ENCODE measurements at places on chromosomes 16 and 17. TPM values are rescaled to one million over a fixed set of nuclear protein-coding genes. Genes with fewer than 3 reads are reported as not detected.

DNA sequence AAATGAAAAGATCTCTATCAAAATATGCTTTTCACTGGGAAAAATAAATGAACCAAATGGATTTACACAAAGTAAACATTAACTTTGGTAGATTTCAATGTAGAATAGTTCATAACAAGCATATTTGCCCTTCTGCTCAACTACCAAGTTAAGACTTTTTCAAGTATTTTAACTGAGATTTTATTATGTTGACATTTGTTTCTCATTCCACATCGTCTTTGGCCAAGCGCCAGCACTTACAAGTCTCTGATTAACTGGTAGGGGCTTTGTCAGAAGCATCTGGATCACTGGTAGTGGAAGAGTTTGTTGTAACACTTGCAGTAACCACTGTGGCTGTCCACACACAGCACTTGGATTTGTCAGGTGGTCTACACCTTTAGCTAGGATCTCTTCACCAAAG, 22.9 kb downstream of the SLFN12L start:
- DNase-seq, result no peak

DNA sequence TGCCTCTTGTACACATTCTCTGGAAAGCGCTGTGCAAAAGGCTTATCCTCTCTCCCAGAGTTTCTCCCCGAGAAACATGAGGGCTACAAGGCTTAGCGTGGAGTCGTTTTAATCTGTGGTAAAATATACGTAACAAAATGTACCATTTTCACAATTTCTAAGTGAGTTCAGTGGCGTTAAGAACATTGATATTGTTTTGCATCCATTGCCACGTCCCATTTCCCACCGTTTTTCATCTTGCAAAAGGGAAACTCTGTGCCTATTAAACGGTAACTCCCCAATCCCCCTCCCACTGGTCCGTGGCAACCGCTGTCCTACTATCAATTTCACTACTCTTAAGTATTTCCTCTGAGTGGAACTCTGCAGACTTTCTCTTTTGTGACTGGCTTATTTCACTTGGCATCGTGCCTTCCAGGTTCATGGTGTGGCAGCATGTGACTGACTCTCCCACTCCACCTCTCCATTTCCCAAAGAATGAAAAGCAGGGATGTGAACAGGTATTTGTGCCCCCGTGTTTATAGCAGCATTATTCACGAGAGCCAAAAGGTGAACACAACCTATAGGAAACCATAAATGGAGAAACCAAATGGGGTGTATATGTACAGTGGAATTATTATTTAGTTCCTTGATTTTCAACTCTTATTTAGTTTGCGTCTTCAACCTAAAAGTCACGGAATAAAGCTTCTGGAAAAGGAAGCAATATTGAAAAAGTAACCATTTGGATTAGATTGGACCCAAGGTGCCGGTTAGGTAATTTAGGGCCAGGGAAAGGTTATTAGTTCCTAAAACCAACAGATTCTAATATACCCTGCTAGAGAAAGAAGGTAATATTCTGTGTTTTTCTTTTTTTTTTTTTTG, 1.1 kb upstream of the USP32 start:
- DNase-seq, result peak; percentile 65

GRCh38 chr17:76432712-76433336, 20.1 kb downstream of the UBE2O start:
- DNase-seq, result no peak

DNA sequence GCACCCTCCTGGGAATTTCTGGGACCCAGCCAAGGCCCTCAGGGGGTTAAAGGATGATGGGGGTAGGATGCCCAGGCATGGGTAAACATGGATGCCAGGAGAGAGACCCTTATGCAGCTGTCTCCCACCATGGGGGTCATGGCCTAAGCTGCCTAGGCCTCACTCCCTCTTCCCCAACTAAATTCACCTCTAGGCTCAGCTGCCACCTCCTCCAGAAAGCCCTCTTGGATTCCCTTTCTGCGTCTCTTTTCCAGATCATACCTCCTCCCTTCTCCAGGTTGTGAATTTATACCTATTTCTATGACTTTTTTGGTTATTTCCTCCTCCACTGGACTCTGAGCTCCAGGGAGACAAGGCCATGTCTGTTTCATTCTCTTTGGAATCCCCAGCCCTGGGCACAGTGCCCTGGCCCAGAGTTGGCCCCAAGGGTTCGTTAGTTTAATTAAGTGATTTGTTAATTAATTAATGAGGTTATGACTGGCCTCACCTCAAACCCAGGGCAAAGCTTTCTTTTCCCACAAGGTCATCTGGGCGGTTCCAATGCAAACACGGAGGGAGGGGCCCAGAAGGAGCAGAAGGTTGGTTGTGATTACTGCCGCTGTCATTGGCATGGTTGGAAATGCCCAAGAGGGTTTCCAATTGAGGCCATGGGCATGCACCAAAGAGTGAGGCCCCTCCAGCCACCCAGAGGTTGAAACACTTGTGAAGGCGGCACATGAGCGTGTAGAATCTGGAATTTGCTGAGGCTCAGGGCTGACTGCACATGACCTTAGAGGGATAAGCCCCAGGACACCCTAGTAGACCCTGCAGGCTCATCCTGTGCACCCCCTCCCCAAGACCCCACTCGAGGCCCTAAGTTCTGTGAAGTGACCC, 6.9 kb upstream of the KRT17 start:
- no peak for DNase-seq

MYL4 gene
- 2.4 TPM for polyA plus RNA-seq

SENP3 gene
- polyA plus RNA-seq, result 66.4 TPM

ATAD5 gene
- polyA plus RNA-seq, result 10.6 TPM

Measured in left lung (tissue), 14 donors.